ENCODE measurements at places on chromosomes 11 and 22.

GRCh38 chr11:61499816-61500491 lies 8.6 kb upstream of the LRRC10B start:
- no peak for DNase-seq

DNA sequence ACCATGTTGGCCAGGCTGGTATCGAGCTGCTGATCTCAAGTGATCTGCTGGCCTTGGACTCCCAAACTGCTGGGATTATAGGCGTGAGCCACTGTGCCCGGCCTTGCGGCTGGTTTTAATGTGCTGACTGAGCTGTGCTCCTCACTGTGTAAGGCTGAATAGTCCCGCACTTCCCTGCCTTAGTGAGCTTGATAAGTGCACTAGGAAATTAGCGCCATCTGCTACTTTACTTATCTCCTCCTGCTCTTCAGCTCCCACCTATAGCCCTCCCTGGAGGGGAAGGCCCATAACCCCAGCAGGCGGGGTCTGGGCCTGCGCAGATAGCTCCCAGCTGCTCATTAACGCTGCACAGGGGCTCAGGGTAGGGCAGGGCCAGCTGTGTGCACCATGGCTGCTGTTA lies 49.4 kb downstream of the CLMP start:
- DNase-seq = no peak

DNA sequence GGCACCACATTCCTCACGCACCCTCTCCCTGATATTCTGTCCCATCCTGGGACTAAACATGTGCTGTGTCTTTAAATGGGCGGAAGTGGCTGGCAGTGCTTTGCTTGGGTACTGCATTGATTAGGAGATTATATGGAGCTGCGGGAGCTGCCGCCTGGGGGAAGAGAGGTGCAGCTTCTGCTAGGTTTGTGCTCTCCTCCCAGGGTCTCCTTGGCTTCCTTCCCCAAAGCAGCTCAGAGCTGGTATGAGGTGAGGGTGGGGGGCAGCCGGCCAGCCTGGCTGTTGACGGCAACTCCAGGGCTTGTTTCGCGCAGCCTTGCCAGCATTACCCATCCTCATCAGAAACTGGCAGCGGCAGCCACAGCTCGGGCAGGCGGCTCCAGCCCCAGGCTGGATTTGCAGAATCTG lies 95.4 kb downstream of the GRAMD1B start:
- DNase-seq = no peak

- DNase-seq = no peak
These were observed 21.5 kb downstream of the CASP4 start for GRCh38 chr11:104946907-104947306.

GRCh38 chr11:13335319-13335718 lies 57.7 kb downstream of the BMAL1 start:
- no peak for DNase-seq

- DNase-seq = no peak
These were observed 256.9 kb upstream of the PITPNB start for GRCh38 chr22:28175730-28176492.

DNA sequence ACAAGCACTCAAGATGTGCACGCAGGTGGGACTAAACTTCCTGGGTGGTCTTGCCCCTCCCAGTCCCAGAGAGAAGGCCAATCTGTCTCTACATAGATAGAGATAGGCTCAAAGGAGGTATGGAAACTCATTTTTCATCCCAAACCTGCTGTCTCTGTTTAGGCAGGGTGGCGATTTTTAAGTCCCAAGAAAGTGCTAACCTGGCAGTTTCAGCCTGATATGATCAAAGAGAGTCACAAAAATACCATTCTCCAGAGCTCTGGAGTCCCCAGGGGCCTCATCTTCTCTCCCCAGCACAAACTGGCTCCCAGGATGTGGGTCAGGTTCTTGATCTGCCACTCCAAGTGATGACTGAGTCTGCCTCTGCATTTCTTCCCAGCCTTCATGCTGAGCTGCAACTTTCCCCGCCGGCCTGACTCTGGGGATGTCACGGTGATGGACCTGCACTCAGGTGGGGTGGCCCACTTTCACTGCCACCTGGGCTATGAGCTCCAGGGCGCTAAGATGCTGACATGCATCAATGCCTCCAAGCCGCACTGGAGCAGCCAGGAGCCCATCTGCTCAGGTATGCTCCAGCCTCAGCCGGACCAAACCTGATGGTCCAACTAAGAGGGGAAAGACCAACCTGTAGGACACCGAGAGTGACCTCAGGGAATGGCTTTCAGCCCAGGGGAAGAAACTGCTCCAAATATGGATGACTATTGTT lies 129.5 kb downstream of the SEZ6L start:
- DNase-seq = no peak

- DNase-seq = no peak
These were observed 7.8 kb downstream of the SEPTIN3 start for GRCh38 chr22:41976961-41977566.

DNA sequence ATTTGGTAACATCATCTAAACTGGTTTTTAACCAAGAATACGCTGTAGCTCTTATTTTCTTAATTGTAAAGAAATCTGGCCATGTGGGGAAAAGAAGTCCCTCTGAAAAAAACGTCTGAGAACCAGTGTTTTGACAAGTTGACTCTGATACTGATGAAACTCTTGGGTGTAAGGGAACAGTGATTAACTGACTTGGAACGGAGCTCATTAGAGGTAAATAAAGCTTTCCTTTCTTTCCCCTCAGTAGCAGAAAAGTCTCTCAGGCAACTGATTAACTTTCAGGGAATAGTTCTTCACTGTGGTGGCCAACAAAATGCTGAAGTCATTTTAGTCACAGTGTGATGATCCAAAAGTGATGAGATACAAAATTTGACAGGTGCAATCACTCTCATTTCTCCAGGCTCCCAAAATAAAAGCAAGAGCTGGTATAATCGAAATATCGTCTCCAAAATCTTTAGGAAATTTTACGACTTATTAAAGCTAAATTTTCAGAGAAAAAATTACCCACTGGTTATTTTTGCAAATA lies 52.3 kb downstream of the SLC36A4 start:
- no peak for DNase-seq

GRCh38 chr11:118939953-118940598 lies 14.3 kb upstream of the BCL9L start:
- DNase-seq = no peak
